Stimulated activated CD4-positive, alpha-beta T cell treated with anti-CD3 and anti-CD28 coated beads, Interleukin-2, amount 100 ng/mL, for 24 hours (primary cell): ENCODE measurements at places on chromosomes 2 and 18.

- DNase-seq: no peak
Measured at GRCh38 chr2:116988303-116988702, 826.2 kb upstream of the DDX18 start.

GRCh38 chr18:24600076-24600654, 139.7 kb downstream of the HRH4 start:
- no peak for DNase-seq

- DNase-seq: no peak
Measured at GRCh38 chr2:15844211-15844801, 96.0 kb upstream of the MYCN start.

- DNase-seq: no peak
Measured at GRCh38 chr2:167380555-167380954, 492.3 kb downstream of the XIRP2 start.

DNA sequence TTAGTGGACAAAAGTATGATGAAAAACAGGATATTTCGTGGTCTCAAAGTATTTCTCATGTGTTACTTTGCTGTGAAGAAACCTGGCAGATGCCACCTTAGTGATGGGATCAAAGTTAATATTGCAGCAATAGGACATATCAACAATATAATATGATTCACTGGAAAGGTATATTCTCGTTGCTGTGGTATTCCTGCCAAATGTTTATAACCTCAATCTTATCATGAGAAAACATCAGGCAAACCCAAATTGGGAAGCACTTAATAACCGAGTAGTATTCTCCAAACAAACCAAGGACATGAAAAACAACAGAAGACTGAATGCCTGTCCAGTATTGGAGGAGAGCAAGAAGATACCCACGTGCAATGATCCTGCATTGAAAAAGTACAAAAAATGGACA, 302.6 kb upstream of the MC4R start:
- no peak for DNase-seq

GRCh38 chr2:1518867-1519530, 105.7 kb downstream of the TPO start:
- DNase-seq: no peak

DNA sequence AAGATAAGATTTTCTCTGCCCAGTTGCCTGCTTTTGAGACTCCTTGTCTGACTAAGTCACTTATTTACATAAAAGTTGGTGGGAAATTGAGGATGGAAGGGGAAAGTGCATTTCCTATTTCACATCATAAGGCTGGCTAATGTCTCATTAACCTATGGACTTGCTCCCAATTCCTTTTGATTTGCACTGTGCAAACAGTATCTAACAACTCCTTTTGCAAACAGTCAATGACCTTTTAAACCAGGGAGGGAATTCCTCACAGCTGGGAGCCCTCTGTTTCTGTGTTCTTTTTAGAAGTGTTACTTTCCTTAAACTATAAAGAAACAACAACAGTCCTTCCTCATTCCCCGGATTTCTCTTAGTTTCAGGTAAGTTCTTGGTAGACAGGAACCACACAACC, 272.8 kb downstream of the RND3 start:
- DNase-seq: no peak

GRCh38 chr2:81981585-81981984, 1677.0 kb upstream of the LRRTM1 start:
- no peak for DNase-seq

DNA sequence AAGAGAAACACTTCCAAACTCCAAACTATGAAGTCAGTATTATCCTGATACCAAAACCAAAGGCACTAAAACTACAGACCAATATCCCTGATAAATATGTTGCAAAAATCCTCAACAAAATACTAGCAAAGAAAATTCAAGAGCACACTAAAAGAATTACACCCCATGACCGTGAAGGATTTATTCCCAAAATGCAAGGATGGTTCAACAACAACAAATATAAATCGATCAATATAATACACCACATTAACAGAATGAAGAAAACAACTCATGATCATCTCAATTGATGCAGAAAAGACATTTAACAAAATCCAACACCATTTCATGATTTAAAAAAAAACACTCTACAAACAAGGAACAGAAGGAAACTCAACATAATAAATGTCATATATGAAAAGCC, 50.5 kb downstream of the IWS1 start:
- DNase-seq: no peak

DNA sequence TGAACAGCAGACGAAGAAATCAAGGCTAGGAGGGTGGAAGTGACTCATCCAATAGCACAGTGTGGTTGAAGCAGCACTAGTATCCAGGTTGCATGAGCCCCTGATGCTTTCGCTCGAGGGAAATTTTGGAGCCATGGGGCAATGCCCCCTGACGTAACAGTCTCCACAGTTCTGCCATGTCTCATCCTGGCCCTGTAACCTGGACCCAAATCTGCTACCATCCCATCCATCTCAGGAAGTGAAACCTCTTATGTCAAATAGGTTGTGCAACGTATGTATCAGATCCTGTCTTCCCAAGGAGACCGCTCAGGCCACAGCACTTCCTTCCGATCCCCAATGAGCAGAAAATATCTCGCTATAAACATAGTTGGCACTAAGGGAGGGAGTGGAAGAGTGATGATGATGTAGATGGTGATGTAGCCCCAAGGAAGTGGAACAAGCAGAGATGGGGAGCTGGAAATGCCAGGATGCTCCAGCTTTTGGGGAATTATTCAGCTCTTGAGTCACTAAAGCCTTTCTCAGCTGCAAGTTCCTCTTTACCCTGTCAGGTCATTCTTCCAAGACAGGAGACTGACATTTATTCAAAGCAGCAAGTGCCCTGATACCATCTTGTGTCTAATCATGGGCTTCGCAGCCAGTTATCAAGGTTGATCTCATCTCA, 3.0 kb upstream of the IL1B start:
- DNase-seq: no peak

- no peak for DNase-seq
Measured at GRCh38 chr2:17858064-17858463, 20.4 kb upstream of the KCNS3 start.

- DNase-seq: no peak
Measured at GRCh38 chr18:22525883-22526282, 108.2 kb upstream of the CTAGE1 start.
